ENCODE measurements at places on chromosomes 7 and 10.

GRCh38 chr7:102873470-102874165 lies 39.2 kb upstream of the LRRC17 start:
- no peak for DNase-seq

DNA sequence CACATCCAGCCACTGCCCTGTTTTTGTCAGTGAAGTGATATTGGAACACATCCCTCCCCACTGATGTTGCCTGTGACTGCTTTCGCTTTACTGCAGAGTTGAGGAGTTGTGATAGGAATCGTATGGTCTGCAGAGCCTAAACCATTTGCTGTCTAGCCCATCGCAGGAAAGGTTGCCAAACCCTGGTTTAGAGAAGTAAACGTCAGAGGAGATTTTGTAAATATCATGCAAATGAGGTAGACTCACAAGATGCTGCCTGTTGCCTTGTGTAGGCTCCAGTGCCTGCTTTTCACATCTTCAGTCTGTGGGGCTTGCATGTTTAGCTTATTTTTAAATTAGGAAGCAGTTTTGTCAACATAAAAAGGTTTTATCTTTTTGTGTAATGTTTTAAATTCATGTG lies 107.1 kb downstream of the TRRAP start:
- no peak for DNase-seq

DNA sequence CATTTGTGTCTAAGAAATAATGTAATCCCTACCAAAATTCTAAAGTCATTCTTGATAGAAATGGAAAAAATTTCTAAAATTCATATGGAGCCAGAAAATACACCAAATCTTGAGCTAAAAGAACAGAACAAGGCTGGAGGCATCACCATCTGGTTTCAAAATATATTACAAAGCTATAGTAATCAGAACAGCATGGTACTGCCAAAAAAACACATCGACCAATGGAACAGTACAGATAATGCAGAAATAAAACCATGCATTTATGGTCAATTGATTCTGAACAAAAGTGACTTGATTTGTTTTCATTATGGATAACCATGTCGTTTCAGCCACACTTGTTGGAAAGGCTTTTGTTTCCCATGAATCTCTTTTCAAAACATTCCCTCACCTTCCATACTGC lies 7.0 kb upstream of the WDFY4 start:
- DNase-seq, result no peak

DNA sequence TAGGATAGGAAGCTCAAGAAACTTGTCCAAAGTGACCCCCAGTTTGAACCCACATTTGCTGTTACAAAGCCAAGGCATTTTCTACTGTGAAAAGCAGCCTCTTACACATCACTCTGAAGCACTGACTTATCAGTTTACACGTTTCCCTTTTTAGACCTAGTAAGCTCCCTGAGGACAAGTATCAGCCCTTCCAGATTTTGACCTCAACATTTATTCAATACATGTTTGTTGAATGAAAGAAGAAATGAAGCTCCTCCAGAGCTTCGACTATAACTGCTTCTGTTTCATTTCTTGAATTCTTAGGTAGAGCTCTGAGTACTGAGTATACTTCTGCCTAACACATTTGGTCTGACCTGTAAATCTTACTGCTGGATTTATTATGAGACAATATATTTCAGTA lies 2.7 kb downstream of the WASL start:
- DNase-seq, result no peak

DNA sequence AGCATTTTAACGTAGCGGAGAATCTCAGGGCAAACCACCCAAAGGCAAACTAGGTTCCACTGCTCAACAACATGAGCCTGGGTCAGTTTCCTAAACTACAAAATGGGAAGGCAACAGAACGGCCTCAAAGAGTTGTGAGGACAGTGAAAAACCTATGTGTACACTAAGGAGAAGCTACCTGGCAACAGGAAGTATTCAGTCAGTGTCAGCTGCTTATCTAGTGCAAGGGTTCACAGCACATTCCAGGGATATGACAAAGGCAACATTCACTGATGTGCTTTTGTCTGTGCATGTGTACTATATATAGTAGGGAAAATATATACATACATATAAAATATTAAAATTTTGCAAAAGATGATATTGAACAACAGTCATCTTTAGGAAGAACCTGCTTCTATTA lies 17.2 kb downstream of the NUDCD3 start:
- no peak for DNase-seq

DNA sequence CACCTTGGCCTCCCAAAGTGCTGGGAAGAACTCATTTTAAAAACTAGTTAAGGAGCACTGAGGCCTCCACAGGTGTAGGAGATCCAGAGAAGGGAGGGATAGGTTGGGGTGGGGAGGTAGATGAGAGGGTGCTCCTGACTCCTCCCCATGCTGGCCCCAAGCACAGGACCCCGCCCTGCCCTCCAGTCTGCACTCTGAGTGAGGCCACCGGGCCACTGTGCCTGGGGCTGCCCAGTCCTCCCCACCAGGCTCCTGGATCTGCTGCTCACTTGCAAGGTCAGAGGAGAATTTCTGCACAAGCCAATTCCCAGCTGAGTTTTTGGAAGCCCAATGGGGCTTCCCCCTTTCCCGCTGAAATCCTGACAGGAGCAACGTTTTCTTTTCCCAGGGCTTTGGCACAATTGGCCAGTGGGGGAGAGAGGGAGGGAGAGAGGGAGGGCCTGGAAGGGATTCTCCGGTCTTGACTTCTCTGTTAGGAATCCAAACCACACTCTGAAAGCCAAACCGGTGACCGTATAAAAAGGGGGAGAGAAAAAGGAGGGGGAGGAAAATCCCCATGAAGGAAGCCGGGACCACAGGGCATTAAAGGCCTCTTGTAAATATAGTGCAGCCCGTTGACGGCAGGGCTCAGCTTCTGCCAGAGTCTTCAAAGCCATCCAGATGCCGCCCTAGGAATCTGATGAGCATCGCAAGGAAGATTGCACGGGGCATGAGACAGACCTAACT lies 116.2 kb downstream of the SH3PXD2A start:
- no peak for DNase-seq

- DNase-seq, result no peak
Observed at GRCh38 chr10:102900006-102900405, 18.1 kb upstream of the CNNM2 start.

GRCh38 chr7:122006687-122007086 lies 133.7 kb downstream of the PTPRZ1 start:
- no peak for DNase-seq

DNA sequence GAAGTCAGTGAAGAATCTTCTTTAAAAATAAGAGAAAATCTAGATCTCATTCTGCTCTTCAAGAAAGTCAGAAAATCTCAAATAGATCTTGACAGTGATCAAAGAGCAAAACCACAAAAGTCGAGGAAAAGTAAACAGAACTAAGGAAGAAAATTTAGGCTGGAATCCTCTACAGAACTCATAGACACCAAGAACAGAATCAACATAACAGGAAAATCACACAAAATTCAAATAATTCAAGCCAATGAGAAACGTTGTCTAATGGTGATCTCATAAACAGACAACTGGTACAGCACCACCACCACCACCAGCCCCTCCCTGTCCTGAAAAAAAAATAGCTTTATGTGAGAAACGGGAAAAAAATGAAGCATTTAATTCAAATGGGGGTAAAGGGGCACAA lies 6.9 kb downstream of the ITGB1 start:
- no peak for DNase-seq

GRCh38 chr10:77575271-77576006 lies 62.2 kb downstream of the KCNMA1 start:
- no peak for DNase-seq

DNA sequence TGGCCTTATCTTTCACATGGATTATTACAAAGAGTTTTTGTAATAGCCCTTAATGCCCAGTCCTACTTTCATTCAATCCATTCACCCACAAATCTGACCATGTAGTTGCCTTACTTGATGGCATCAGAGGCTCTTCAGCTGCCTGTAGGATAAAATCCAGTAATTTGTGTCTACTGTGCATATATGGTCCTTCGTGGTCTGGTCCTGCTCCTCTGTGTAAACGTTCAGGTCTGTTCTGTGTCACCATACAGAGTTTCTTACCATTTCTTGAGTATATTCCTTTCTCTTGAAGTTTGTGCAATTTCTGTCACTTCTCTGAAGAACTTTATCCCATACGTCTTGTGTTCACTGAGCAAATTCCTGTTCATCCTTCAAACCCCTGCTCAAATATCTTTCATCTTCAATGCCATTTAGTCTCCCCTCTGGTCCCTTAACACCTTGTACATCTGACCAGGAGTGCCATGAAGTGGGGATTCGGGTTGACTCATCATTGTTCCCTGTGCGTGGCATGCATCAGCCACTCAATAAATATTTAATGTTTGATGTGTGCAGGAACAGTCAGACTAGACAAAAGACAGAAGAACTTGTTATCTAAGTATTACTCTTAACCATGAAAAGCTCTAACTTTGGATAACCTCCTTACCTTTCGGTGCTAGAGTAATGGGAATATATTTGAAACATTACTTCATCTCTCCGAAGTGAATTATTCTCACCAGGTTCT lies 98.6 kb upstream of the RPA3 start:
- DNase-seq, result peak; percentile 53

- DNase-seq, result no peak
Observed at GRCh38 chr10:44010873-44011602, 362.4 kb upstream of the ZNF32 start.

DNA sequence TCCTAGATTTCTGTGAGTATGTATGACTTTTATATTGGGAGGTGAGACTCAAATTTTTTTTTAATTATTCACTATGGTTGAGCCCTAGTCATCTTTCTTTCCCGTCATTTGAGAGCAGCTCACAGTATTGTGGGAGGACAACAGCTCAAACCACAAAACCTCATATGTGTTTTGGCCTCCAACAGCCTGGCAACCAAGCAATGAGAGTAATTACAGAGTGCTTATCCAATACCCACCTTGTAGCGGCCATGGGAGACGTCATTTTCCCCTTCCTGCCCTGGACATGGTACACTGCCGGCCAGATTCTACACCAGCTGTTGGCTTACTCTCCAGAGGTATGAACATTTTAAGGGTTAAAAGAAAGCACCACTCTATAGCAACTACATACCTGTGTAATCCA lies 49.1 kb downstream of the DOCK4 start:
- DNase-seq, result no peak

DNA sequence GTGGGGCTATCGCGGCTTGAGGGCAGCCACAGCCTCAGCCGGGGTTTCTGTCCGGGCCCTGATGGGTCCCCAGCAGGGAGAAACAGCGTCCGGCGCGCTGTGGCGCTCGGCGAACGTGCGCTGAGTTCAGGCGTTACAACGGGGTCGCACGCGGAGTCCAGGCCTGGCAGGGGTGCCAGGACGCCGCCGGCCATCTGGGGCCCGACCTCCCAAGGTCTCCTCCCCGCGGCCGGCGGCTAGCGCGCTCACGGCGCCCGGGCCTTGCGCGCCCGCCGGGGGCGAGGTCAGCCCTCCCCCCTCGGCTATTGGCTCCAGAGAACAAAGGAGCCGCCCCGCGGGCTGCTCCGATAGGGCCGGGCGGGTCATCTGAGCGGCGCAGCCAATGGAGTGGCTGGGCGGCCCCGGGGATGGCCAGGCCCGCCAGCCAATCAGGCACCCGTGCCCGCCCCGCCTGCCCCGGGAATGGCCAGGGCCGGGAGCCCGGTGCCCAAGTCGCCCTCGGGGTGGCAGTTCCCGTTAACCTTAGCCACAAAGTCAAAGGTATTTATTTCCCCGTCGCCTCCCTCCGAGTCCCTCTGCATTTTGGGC lies at the start of gene ZNF775:
Gene ZNF775 (plus strand): TSS at position 478 of the 588 bp plus-strand sequence. CDS start 9,141 bp downstream, outside the sequence.
- DNase-seq, result peak; percentile 86

DNA sequence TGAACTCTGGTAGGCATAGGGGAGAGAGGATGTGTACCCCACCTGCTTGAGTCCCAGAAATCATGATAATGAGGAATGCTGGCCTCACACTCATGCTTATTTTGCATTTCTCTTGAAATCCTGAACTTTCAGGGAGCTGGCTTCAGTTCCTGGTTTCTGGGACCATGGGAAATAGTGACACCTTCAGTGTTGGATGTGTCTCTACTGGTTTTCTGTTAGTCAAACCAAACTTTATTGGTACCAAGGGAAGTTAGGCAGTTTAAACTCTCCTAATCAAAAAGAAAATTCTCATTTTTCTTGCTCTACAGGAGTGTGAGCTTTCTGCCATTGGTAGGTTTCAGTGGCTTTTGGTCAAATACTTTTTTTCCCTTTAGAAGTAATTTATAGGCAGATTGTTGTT lies 11.8 kb upstream of the PCGF5 start:
- DNase-seq, result no peak

GRCh38 chr10:64039198-64039597 lies 518.0 kb downstream of the REEP3 start:
- DNase-seq, result no peak

DNA sequence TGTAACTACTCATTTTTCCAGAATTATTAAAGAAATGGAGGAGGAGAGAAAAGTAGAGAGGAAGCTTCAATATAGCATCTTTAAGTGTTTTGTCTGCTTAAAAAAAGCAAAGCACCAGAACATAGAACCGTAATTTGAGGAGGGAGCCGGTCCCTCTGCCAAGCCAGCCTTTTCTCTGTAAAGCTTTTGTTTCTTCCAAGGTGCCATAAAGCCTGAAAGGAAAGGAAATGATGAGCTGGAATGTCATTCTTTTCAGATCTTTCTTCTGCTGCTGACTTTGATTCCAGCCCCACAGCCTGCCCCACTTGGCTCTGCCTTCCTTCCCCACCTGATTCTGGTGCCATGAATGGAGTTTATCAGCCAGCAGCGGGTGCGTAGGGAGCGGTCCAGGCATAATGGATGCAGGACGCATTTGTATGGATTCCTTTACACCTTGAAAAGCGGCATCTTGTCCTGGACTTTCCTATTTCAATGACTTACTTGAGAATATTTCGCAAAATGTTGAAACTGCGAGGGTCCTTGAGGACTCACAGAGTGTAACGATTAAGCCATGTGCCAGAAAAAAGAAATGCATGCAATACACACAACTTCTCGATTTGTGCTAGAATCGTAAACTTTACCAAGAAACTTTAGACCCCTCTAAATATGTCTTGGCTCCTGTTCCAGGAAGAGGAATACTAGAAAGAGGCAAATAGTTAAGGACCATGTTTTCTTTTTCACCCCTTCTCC lies 569.5 kb upstream of the MGMT start:
- DNase-seq, result no peak

DNA sequence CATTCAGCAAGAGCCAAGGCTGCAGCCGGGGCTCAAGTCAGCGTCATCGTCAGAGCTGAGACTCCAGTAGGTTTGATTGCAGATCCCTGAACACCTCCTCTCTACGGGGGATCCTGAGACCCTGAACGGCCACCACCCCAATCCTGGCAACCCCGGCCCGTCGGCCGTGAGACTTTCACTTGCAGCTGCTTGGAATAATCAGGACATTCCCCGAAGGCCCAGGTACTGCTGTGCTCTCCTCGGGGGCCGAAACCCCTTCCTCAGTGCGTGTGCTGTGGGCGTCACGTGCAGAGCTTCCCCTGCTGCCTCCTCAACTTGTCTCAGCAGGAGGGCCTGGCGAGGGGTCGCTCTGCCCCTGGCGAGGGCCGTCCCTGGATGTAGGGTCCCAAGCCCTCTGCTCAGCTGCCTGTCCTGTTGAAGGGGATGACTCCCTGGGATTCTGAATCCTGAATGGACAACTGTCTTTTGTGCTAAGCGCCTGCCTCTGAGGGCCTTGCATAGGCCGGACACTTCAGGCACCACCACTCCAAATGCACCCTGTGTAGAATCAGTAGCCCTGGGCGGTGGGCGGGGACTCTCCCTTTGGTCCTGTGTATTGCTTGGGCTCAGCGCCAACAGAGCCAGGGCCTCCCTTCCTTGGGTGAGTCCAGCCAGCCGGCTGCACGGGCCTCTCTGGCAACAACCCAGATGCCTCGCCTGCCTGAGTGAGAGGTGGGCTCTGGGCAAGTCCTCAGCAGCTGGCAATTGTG lies 63.8 kb upstream of the EBF3 start:
- no peak for DNase-seq

- DNase-seq, result no peak
Observed at GRCh38 chr10:369684-370448, 234.6 kb downstream of the ZMYND11 start.

- DNase-seq, result no peak
Observed at GRCh38 chr7:15749631-15750030, 63.1 kb upstream of the MEOX2 start.

All from stimulated activated effector memory CD8-positive, alpha-beta T cell treated with anti-CD3 and anti-CD28 coated beads, Interleukin-12 subunit alpha, Interleukin-12 subunit beta, amount 100 ng/mL, for 72 hours (primary cell).